Kidney tubule cell (primary cell): ENCODE measurements at places on chromosomes 13 and 19.

DNA sequence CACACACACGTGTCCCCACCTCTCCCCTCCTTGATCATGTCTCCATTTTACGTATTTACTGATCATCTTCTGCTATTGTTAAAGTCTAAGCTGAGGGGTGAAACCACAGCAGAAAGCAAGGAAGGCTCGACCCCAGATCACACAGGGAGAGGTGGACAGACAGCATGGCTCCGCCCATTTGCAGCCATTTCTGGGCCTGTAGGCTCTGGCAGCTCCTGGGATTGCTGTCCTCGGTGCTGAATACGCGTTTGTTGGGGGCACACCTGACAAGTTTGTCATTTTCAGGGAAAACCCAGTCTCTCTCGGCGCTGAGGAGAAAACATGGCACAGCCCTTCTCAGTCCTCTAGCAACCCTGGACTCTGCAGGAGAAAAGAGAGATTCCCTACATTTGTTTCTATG lies 8.0 kb downstream of the TMEM86B start:
- DNase-seq = no peak

GRCh38 chr19:48637449-48637947 lies 319 bp upstream of the DBP start:
- peak; percentile 97 for DNase-seq

DNA sequence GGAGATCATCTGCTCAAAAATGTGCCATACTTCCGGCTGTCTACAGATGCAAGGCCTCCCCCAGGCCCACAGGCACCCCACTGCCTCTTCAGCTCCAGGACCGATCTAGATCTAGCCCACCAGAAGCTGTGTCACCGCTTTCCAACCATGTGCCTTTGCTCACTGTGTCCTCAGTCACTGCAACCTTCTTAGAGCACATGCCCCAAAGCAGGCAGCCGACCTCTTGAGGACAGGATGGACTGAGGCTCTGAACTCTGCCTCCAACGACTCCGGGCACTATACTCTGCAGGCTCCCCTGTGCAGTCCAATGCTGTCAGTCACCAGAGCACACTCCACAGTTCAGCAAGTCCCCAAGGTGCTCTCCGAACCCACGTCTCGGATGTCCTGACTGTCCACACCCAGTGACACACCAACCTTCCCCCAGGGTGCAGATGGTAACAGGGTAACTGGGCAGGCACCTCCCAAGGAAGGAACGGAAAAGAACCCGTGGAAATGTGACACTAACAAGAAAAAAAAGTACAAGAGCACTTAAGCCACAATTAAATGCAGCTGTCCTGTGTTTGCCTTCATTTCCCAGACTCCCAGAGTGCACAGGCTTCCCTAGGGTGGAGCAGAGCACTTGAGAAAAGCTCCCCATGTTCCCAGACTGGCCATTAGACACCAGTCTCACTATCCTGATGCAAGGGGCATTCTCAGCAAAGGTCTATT lies 4.8 kb downstream of the STK24 start:
- DNase-seq = peak; percentile 55

DNA sequence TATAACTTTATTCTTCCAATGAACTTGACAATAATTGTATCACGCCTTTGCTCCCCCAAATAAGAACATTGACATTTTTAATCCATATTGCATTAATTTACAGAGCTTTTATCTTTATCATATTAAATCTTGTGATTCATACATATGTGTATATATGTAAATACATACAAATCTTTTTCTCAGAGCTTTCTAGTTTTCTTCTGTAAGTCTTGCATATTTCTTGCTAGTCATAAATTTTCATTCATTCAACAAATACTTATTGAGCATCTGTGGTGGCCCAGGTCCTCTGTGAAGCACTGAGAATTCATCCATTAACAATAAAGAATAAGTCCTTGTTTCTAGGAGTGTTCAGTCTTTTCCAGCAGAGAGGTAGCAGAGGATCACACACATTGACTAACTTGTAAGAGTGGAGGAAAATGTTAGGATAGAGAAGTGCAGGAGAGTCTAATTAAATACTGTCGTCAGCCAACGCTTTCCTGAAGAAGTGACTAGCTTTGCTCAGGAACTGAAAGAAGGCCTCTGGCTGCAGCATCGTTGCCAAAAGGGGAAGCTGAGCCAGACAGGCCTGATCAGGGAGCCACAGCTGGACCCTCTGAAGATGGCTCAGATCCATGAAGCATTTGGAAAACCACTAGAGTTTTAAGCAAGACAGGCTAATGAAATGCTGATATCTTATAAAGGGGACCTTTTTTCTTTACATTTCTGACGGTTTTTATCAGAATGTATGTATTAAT lies 38.6 kb upstream of the LAMP1 start:
- no peak for DNase-seq

- DNase-seq = peak; percentile 85
Observed at GRCh38 chr19:39397360-39398296, 6.5 kb downstream of the MED29 start.

GRCh38 chr19:52945652-52946321 lies 16.9 kb downstream of the ZNF816 start:
- DNase-seq = no peak

GRCh38 chr19:32345261-32346207 lies at the start of gene ZNF507:
Gene ZNF507, plus strand, starts transcription at chr19:32345610. Its CDS starts 7,221 bp downstream, at chr19:32352831.
- DNase-seq = peak; percentile 79
